ENCODE measurements at places on chromosomes 3 and 15. TPM values are rescaled to one million over a fixed set of nuclear protein-coding genes. Genes with fewer than 3 reads are reported as not detected.

Gene RPL22L1
- polyA plus RNA-seq: 14.1 TPM

Gene SLC38A3
- polyA plus RNA-seq: 18.3 TPM

Gene TM6SF1
- polyA plus RNA-seq: 2.7 TPM

Gene NT5DC2
- polyA plus RNA-seq: 113 TPM

Gene SEMA6D
- polyA plus RNA-seq: 10.2 TPM

Gene ASTE1
- 4.8 TPM for polyA plus RNA-seq

Gene LSAMP
- polyA plus RNA-seq: 21.4 TPM

Gene IL12A
- polyA plus RNA-seq: 0.34 TPM

Gene GOLGA6L2
- polyA plus RNA-seq: not detected

Gene SLCO2A1
- polyA plus RNA-seq: 3.9 TPM
